ENCODE measurements at places on chromosomes 13 and 19. TPM values are rescaled to one million over a fixed set of nuclear protein-coding genes. Genes with fewer than 3 reads are reported as not detected.

QPCTL gene
- total RNA-seq: 7.1 TPM

EPS8L1 gene
- total RNA-seq: 30.2 TPM

ALOX5AP gene
- 217 TPM for total RNA-seq

TUBGCP3 gene
- 38.5 TPM for total RNA-seq
